ENCODE measurements at places on chromosomes 3 and 15.

GRCh38 chr3:36954452-36955134, 9.7 kb upstream of the TRANK1 start:
- no peak for DNase-seq

GRCh38 chr3:7766530-7766929, 735.1 kb upstream of the LMCD1 start:
- DNase-seq: no peak

DNA sequence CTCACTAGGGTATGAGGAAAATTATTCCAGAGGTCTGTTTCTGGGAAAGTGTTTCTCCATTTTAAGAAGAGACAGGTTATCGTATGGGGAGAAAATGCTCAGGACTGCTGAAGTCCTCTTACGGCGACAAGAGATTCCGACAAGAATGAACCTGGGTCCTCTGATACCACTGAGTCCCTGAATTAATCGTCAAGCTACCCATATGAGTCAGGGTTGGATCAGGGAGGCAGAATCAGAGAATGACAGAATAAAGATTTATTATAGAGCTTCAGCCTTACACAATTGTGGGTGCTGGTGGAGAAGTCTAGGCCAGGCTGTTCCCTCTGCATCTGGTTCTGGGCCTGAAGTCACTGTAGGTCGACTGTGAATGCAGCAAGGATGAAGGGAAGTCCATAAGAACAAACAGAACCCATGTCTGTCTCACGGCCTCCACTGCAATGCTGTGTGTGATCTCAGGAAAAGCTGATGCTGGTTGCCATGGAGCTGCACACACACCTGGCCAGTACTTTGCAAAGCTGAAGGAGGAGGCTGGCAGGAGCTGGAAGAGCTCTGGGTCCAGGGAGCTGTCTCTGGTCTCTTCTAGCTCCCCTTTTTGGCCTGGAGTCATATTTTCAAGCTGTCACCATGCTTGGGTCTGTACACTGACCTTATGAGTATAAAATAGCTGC, 83.9 kb downstream of the HHLA2 start:
- no peak for DNase-seq

DNA sequence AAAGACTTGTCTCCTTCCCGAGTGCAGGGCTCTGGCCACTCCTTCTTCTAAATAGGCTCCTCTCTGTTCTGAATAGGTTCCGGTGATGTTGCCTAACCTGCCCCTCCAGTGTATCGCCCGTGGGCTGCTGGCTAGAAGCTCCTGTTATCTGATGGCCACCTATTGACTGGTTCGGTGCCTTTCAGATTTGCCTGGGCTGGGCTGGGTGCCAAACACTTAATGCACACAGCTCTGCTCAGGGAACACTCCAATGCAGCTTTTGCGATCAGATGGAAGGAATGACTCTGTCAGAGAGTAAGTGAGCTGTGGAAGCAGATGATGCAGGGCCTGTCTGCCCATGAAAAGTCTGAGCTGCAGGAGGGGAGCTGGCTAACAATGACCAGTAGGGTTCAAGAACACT, 112.9 kb downstream of the CORO2B start:
- DNase-seq: no peak

GRCh38 chr3:41126961-41127360, 72.3 kb upstream of the CTNNB1 start:
- DNase-seq: no peak

DNA sequence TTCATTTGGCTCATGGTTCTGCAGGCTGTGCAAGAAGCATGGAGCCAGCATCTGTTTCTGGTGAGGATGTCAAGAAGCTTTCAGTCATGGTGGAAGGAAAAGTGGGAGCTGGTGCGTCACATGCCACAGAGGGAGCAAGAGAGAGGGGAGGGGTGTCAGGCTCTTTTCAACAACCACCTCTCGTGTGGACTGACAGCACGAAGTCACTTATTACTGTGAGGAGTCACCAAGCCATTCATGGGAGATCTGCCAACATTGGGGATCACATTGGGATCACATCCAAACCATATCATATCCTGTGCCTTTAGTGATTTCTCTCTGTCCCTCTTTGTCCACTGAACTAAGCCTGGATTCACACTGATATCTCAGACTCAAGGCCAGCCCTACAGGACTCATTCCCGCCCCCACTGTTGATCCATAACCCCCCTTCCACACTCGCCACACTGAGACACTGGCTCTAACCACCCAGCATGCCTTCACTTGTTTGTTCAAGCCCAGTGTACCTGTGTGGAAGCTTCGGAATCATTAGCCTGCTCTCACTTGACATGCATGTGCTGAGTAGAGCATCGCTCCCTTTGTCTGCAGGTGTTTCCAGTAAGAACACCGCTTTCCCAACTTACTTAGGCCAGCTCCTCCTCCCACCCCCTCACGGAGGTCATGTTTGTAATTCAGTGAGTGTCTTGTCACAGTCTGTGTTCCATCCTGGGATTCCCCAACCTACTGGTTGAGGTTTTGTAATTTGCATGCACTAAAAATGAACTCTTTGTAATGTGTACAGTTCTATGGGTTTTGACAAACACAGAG, 132.2 kb downstream of the KLF13 start:
- peak; percentile 80 for DNase-seq

- no peak for DNase-seq
These were observed 126.2 kb downstream of the CLSTN2 start for GRCh38 chr3:140061211-140061610.

- no peak for DNase-seq
These were observed 84.3 kb upstream of the SPATA16 start for GRCh38 chr3:173225351-173225750.

DNA sequence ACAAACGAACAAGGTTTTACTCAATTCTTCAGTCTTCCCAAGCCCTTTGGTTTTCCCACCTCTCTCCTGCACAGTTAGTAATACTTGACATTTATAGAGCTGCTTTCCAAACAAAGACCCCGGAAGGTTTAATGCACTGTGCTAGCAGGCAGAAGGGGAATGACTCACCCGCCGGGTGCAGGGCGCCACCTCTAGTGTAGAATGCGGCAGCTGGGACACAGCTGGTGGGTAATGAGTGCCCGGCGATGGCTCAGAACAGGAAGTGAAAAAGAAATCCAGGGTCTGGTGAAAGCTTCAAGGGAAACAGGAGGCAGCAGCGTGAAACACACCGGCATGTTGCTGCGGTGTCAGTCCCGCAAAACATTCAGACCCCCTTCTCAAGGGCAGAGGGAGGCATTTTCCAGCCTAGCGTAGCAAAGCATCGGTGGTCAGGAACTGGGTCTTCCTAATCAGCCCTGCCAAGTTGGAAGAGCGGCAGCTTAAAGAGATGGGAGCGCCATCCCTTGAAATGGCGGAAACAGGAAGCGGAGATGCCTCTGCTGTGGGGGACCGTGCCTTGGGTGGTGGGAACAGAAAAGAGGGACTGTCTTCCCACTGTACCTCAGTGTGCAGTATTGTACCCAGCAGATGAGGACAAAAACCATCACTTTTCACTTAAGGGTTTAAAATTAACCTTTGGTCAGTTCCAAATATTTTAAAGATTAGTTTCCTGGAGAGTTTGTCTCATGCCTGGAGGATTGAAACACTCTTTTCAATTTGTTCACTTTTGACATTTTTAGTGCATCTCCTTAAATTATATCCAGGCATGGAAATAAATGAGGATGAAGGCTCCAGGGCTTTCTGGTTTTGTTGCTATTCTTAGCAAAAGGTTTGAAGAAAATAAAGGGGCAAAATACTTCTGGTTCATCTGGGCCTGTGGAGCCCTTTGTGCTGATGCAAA, 160.7 kb upstream of the MCTP2 start:
- no peak for DNase-seq

- no peak for DNase-seq
These were observed 603.2 kb upstream of the KCNMB2 start for GRCh38 chr3:177932750-177933660.

DNA sequence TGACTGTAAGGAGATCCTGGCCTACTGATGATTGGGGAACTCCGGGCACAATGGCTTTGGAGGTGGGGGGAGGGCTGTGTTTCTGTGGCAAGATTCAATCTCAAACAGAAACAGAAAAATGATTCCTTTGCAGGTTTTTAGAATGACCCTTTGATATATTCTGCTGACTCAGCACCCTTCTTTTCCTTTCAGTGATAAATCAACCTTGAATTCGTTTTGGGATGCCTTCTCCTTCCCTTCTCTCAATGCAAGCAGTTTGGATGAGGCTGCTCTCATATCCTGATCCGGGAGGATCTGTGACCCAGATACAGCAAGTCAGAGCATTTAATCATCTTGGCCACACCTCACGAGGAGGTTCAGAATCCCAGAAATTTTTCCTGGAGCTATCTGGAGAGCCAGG, 156.1 kb upstream of the PRICKLE2 start:
- no peak for DNase-seq

- no peak for DNase-seq
These were observed 66.3 kb downstream of the RLBP1 start for GRCh38 chr15:89155122-89155521.

GRCh38 chr15:69082554-69082953, 68.1 kb downstream of the NOX5 start:
- DNase-seq: no peak

GRCh38 chr3:122679882-122680474, 661 bp upstream of the PARP14 start:
- no peak for DNase-seq

DNA sequence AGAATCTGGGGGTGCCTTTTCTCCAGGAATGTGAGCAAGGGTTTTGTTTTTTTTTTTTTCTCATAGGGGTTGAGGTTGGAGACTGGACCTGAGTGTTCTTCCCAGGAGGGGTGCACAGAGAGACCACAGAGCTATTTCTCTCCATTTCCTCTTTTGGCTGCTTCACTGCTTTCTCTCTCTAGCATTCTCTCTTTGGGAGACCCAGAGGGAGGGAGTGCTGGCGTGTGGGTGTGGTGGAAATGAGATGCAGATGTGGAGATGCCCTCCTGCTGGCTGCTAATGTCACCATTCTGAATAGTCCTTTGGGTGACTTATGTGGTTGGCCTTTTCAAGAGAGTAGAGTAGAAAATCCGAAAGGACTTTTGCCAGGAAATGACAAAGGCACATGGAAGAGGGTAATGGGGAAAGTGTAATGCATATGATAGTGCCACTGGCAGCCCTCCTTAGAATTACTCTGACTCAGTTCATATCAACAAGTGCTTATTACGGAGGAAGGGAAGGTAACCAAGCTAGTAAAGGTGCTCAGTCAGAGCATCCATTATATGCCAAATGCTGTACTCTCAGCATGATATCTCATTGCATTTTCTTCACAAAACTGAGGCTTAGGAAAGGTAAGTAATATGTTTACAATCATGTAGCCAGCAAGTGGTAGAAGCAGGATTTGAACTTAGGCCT, 1.9 kb downstream of the SYN2 start:
- DNase-seq: no peak

DNA sequence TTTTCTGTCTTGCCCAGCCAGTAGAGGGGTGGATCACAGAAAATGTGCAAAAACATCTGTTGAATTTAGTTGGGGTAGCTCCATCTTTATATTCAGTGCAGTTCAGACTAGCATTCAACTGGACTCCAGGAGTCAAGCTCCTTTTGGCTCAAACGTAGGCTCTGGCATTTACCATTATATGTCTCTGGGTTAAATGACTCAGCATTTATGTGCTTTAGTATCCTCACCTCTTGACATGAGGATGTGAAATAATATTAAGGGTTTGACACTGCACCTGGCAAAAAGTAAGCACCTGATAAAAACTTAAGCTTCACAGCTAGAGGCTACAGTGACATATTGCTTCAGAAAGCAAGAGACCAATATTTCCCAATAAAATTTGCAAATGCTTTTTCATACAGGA, 14.8 kb downstream of the PRC1 start:
- no peak for DNase-seq

DNA sequence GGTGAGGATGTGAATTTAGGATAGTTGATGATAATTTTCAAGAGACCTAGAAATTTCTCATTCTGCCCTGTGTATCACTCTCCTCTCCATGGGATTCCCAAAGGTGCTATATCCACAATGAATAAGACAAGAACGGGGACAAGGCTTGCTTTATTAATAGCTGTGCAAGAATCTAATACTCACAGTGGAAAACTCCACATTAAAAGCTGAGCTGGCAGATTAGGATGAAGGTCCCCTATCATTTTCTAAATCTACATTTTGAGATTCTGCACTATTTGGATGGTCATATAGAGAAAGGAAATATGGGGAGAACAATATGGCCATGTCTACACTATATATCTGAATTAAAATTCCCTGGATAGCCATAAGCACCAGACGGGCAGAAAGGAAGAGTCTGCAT, 411.0 kb upstream of the TGFBR2 start:
- no peak for DNase-seq

GRCh38 chr3:69941439-69942176, 57.9 kb upstream of the SAMMSON start:
- no peak for DNase-seq

GRCh38 chr15:25092661-25093060, 137.9 kb downstream of the SNRPN start:
- DNase-seq: no peak

Data from B cell (primary cell).